ENCODE measurements at places on chromosomes 1 and 21.

- DNase-seq: no peak
Observed at GRCh38 chr1:225468270-225469020, 40.6 kb upstream of the LBR start.

GRCh38 chr1:210272666-210273065, 40.1 kb downstream of the SERTAD4 start:
- no peak for DNase-seq

DNA sequence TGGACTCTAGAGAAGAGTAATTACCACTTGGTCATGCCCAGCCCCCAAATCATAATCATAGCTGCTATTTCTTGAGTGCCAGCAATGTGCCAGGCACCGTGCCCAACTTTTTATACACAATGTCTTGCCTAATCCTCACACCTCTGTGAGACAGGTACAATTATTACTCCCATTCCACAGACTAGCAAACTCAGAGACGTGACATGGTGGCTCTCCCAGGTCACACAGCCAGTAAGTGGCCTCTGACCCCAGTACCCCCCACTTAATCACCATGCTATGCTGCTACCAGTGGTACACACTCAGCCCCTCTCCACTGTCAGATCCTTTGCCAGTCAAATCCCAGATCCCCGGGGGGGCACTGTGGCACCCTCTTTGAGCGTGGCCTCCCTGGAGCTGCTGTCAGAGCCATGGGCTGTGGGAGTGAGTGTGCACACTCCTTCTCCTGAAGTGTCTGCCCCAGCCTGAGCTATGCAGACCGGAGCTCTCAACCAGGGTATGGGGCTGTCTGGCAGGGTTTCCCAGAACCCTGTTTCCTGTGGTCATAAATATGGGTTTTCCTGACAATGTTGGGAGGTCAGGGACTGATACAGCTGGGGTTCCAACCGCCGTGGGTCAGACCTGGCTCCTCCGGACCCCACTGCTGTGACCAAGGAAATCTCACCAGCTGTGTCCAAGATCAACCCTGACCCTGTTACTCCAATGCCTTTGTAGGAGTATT, 51.8 kb downstream of the LACTBL1 start:
- DNase-seq: no peak

DNA sequence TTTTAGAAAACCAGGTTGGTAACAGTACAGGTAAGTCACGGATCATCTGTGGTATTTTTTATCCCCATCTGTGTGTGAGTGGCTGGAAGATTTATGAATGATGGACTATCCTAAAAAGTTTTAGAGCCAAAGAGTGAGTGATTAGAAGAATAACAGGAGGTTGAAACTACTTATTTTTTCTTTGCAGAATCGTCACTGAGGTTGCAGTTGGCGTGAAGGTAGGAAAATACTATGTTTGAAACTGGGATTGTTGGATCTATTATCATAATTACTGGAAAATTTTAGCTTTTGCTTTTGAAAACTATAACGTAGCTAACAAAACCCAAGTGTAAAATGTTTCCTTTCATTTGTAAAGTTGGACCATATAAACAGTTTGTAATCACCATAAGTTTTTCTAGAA, 1.8 kb downstream of the PTBP2 start:
- DNase-seq: no peak

DNA sequence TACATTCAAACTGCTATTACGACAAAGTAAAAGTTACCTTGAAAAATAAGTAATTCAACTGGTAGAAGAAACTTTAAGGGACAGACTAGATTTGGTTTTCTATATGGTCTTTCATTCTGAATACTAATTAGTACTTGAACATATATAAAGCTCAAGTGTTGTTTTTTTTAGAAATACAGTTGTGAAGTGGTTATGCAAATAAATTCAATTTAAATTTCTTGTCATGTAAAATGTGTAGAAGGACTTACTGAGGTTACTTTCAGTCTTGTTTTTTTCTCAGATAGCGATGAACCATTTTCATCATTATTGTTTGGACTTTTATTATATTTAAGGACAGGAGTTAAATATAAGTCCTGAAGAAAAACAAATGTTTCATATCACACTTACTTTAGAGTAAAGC, 24.4 kb downstream of the HS2ST1 start:
- DNase-seq: no peak

GRCh38 chr1:203508463-203509073, 14.6 kb downstream of the OPTC start:
- peak; percentile 68 for DNase-seq

DNA sequence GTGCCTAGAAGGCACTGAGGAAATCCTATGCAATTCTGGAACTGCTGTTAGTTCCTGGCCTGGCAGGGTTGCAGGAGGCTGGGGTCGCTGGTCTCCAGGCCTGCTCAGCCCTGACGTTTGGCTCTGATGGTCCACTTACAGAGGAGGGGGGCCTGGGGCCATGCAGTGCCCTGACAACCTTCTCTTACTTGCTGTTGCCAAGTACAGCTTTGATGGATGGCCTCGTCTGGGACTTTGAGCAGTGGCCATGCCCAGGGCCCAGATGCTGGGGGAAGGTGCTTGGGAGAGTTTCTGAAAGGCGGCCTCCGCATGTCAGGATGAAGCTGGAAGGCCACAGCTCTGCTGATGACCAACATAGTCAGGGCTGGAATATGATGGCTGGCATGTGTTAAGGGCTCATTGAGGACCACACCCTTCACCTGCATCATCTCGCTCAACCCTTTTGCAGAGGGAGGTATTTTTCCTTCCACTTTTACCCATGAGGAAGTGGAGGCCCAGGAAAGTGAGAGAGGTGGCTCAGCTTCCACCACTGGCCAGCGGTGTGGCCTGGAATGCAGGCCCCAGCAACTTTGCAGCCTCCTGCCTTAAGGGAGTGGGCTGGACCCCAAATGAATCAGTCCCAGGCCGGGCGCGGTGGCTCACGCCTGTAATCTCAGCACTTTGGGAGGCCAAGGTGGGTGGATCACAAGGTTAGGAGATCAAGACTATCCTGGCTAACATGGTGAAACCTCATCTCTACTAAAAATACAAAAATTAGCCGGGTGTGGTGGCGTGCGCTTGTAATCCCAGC, 34.7 kb upstream of the LRRC3 start:
- DNase-seq: no peak

DNA sequence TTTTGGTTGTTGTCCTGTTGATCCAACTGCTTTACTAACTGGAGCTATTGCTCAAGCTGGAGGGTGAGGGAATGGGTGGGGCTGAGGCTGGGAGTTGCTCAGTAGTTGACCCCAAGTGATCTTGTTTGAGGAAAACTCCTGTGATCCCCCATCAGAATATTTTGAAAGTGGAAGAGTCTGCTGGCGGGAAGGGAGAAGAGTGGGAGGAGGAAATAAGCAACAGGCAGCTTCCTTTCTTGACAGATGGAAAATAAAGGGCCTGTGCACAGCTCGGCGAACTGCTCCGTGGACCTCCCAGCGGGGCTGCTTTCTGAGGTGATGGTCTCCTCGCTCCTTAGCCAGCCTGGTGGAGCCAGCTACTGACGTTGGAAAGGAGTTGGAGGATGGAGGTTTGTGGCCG, 199.1 kb upstream of the LMO4 start:
- peak; percentile 61 for DNase-seq

DNA sequence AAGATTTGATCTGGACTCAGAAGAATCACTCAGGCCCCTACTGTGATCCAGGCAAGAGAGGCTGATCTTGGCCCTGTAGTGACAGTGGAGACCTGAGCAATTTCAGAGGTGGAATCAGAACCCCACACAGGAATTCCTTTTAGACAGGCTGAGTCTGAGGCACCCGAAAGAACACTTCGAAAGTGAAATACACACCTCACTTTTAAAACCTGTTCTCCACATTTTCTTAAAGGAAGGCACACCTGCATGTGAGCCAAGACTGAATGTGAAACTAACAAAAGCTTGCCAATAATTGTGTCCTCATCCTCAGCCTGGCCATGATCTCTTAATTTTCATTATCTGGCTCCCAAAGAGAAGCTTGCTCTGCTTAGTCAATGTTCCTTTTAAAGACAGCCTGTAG, 32.2 kb downstream of the SIPA1L2 start:
- DNase-seq: no peak

GRCh38 chr1:205003358-205004131, 39.5 kb upstream of the CNTN2 start:
- DNase-seq: no peak

GRCh38 chr1:70084314-70084915, 121.0 kb downstream of the LRRC40 start:
- peak; percentile 33 for DNase-seq

- no peak for DNase-seq
Observed at GRCh38 chr1:26530410-26530894, 891 bp downstream of the RPS6KA1 start.

DNA sequence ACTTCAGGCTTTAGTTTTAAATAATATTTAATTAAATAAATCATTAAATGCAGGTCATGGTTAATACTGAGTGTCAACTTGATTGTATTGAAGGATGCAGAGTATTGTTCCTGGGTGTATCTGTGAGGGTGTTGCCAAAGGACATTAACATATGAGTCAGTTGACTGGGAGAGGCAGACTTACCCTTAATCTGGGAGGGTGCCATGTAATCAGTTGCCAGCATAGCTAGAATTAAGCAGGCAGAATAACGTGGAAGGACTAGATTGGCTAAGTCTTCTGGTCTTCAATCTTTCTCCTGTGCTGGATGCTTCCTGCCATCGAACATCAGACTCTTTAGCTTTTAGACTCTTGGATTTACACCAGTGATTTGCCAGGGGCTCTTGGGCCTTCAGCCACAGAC, 85.3 kb downstream of the MAP3K21 start:
- no peak for DNase-seq

DNA sequence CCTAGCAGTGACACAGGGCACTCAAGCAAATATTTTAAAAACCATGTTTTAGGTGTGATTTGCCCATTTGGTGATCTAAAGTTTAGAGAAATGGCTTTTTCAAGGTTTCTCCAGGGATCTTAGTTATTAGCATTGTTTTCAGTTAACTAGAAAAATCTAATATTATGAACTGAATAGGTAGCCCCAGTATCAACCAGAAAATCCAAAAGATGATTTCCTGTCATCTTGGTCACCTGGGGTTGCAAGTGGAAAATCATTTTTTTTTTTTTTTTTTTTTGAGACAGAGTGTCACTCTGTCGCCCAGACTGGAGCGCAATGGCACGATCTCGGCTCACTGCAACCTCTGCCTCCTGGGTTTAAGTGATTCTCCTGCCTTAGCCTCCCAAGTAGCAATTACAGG, 106.6 kb upstream of the FMN2 start:
- DNase-seq: no peak

GRCh38 chr1:204932573-204932909, 61.9 kb downstream of the NFASC start:
- no peak for DNase-seq

GRCh38 chr1:230858918-230859729, 9.2 kb downstream of the C1orf198 start:
- DNase-seq: peak; percentile 48

GRCh38 chr1:16026723-16027484, 5.1 kb downstream of the CLCNKA start:
- peak; percentile 95 for DNase-seq

GRCh38 chr1:87963556-87963955, 634.9 kb downstream of the LMO4 start:
- DNase-seq: no peak

GRCh38 chr1:3063379-3064295, 5.4 kb upstream of the PRDM16 start:
- no peak for DNase-seq

- DNase-seq: no peak
Observed at GRCh38 chr1:59689730-59690129, 125.0 kb upstream of the HOOK1 start.

DNA sequence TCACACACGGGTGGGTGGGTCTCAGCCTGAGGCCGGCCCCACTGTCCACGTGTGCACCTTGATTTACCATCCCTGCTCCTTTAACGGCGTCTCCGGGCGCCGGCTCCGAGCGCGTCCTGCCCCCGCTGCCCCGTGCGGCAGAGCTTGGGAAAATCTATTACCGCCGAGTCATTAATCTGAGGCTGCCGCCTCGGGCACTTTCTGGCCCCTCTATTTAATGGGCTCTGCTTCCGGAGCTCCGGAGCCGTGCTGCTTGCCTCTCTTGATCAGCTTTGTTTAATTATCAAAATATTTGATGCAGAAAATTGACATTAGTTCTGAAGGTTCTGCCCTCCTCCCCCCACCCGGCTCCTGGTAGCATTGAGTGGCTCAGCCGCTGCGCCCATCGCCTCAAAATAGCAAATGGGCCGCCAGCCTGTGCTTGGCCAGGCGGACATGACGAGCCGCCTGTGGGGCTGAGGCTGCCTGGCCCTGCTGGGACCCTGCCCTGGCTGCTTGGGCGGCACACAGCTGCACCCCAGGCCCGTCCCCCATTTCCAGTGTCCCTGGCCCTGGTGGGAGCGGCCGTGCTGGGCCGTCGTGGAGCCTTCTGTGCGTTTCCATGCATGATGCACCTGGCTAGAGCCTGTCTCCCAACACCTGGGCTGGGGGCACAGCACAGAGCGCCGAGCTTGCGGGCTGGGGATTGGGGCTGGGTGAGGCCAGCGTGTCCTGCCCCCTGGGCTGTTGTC, 81.6 kb upstream of the TTC34 start:
- DNase-seq: no peak

- DNase-seq: no peak
Observed at GRCh38 chr1:75083223-75083622, 51.0 kb upstream of the LHX8 start.

DNA sequence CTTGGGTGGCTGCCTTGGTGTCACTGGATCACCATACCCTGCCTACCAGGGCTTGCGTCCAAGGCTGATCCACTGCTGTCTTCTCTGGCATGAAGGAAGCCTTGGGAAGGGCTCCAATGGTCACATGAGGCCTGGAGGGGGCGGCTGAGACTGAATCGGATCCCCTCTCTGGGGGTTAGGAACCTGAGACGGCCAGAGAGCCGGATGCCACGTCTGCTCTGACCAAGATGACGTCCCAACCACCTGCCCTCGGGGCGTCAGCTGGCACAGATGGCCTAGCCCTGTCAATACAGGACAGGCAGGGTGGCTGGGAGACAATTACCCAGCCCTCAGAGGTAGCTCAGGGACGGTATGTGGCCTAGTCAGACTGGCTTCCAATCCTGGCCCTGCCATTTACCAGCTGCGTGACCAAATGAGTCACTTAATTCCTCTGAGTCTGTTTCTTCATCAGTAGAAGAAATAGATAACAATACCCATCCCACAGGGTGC, 5.4 kb downstream of the TRIM62 start:
- peak; percentile 52 for DNase-seq

DNA sequence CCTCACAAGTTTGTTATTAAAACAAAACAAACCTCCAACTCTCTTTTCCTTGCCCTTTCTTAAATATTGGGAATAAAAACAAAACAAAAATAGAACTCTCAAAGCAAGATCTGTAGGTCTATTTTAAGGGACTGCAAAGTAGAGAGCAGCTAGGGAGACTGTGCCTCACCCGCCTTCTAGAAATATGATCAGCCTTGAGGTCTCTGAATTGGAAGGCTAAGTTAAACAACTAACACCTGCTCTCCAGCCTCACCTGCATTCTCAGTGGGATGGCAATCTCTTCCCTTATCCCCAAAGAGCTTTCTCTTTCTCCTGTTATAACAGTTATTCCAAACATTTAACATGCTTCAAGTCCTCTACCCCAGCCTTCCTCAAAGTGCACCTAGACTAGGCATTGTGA, 75.5 kb upstream of the TNR start:
- no peak for DNase-seq

DNA sequence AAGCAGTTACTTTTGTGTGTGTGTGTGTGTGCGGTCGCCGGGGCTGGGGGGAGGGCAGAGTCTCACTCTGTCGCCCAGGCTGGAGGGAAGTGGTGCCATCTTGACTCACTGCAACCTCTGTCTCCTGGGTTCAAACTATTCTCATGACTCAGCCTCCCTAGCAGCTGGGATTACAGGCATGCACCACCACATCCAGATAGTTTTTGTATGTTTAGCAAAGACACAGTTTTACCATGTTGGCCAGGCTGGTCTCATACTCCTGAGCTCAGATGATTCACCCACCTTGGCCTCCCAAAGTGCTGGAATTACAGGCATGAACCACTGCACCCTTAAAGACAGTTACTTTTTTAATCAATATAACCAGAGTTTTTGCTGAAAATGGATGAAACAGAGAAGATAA, 207.0 kb downstream of the PTPRC start:
- no peak for DNase-seq

All from cardiac muscle cell (in vitro differentiated cells and primary cell).